ENCODE measurements at places on chromosomes 6 and 20. TPM values are rescaled to one million over a fixed set of nuclear protein-coding genes. Genes with fewer than 3 reads are reported as not detected.

DNA sequence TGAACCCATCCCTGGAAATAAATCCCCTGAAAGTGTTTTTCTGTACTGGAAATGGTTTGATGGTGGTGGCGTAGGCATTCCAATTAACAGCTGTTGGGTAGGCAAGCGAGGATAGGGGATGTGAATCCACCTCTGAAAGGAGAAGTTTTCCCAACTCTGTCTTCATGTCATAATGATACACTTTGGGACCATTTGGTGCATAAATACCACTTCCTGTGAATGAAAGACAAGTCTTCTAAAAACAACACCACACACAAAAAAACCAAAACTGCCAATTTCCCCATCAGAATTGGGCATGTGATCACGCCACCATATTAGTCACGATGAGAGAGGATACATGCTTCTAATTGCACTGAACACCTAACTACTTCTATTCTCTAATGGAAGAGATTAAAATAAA, 6.4 kb downstream of the VNN2 start:
- no peak overlapping the region for H3K4me3 ChIP-seq
- H3K27me3 ChIP-seq = no peaks in the 10 kb centered on the region
- DNase-seq = no peak

- H3K27ac ChIP-seq = no peak overlapping the region
- no peak overlapping the region for H3K4me3 ChIP-seq
- no peak for DNase-seq
- peaks cover 10% of the 10 kb centered on the region for H3K36me3 ChIP-seq
- H3K27me3 ChIP-seq = no peaks in the 10 kb centered on the region
Measured at GRCh38 chr20:34622821-34623451, 54.0 kb downstream of the PIGU start.

Gene ACTR5
- 17.4 TPM for total RNA-seq

Gene COX4I2
- not detected for total RNA-seq

DNA sequence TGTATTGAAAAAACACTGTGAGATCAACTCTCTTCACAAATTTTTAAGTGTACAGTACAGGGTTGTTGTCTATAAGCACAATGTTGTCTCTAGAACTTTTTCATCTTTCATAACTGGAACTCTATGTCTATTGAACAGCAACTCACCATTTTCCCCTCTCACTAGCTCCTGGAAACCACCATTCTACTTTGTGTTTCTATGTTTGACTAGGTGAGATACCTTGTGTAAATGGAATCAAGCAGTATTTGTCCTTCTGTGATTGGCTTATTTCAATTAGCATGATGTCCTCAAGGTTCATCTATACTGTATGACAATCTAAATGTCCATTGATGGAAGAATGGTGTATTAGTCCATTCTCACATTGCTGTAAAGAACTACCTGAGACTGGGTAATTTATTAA, 210.1 kb upstream of the FUT9 start:
- no peak for DNase-seq
- H3K27ac ChIP-seq = no peak overlapping the region
- H3K4me1 ChIP-seq = no peaks in the 10 kb centered on the region
- no peaks in the 10 kb centered on the region for H3K27me3 ChIP-seq

DNA sequence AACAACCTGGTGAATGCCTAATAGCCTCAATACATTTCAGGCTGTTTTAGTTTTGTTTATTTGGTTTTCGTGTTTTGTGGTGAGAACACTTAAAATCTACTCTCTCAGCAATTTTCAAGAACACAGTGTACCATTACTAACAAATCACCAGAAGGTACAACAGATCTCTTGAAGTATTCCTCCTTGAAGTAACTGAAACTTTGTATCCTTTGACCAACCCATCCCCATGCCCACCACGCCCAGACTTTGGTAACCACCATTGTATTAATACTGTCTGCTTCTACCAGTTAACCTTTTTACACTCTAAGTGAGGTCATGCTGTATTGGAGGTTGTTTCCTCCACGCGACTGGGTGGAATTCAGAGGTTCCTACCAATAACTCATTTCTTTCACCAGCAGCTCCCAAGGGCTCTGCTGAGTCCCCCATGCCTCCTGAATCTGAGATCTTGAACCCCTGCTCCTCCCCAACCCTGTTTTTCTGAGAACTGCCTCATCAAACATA, 5.7 kb upstream of the TRIM40 start:
- no peaks in the 10 kb centered on the region for H3K36me3 ChIP-seq
- H3K4me3 ChIP-seq = no peak overlapping the region
- peaks cover 7% of the 10 kb centered on the region for H3K4me1 ChIP-seq
- DNase-seq = no peak
- H3K27ac ChIP-seq = no peak overlapping the region
- H3K27me3 ChIP-seq = peaks cover 34% of the 10 kb centered on the region

- H3K36me3 ChIP-seq = no peaks in the 10 kb centered on the region
- no peak for DNase-seq
- no peaks in the 10 kb centered on the region for H3K27me3 ChIP-seq
- H3K4me3 ChIP-seq = no peak overlapping the region
- H3K27ac ChIP-seq = no peak overlapping the region
Measured at GRCh38 chr20:61883857-61884393, 181.8 kb downstream of the TAF4 start.

Gene B3GAT2
- total RNA-seq = not detected

- no peaks in the 10 kb centered on the region for H3K27me3 ChIP-seq
- H3K36me3 ChIP-seq = no peaks in the 10 kb centered on the region
- no peak overlapping the region for H3K27ac ChIP-seq
- H3K4me1 ChIP-seq = no peaks in the 10 kb centered on the region
- no peak overlapping the region for H3K4me3 ChIP-seq
Measured at GRCh38 chr6:133817460-133818047, 71.4 kb upstream of the TCF21 start.

DNA sequence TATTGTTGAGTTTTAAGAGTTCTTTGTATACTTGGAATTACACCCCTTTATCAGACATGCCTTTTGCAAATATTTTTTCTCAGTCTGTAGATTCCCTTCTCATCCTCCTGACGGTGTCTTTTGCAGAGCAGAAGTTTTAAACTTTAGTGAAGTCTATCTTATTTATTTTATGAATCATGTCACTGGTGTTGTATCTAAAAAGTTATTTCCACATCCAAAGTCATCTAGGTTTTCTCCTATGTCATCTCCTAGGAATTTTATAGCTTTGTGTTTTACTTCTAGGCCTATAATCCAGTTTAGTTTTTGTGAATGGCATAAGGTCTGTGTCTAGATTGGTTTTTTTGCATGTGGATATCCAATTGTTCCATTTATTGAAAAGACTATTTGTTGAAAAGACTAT, 271.3 kb downstream of the KIF16B start:
- no peak overlapping the region for H3K4me3 ChIP-seq
- no peak for DNase-seq
- no peak overlapping the region for H3K27ac ChIP-seq
- no peaks in the 10 kb centered on the region for H3K4me1 ChIP-seq

Gene RPRD1B
- 42.8 TPM for total RNA-seq

- no peaks in the 10 kb centered on the region for H3K27me3 ChIP-seq
- peaks cover 65% of the 10 kb centered on the region for H3K4me1 ChIP-seq
- no peaks in the 10 kb centered on the region for H3K36me3 ChIP-seq
- H3K4me3 ChIP-seq = peak overlapping the region; percentile 44
Measured at GRCh38 chr20:57432862-57433491, 41.8 kb downstream of the RBM38 start.

- no peak overlapping the region for H3K4me3 ChIP-seq
- H3K27ac ChIP-seq = no peak overlapping the region
- peaks cover 9% of the 10 kb centered on the region for H3K36me3 ChIP-seq
- H3K27me3 ChIP-seq = no peaks in the 10 kb centered on the region
- H3K4me1 ChIP-seq = peaks cover 24% of the 10 kb centered on the region
- DNase-seq = no peak
Measured at GRCh38 chr20:38965264-38965663, 3.1 kb downstream of the DHX35 start.

Gene CRISP1
- total RNA-seq = not detected

DNA sequence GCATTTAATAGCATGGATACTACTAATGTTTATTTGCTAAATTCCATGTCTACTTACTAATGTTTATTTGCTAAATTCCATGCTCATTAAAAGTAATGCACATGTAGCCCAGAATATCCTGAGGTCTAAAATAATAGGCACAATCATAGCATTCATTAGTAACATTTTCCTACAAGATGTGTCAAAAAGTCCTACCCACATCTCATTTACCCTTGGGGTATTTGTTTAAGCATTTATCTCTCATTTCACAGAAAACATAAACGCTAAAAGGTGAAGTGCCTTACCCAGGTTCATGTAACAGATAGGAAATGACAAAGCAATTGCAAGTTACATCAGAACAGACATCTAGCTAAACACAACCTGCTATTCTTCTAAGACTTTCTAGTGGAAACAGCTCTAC, 457.1 kb downstream of the HACE1 start:
- DNase-seq = no peak
- no peaks in the 10 kb centered on the region for H3K4me1 ChIP-seq
- H3K27ac ChIP-seq = no peak overlapping the region
- H3K4me3 ChIP-seq = no peak overlapping the region
- no peaks in the 10 kb centered on the region for H3K27me3 ChIP-seq

- no peaks in the 10 kb centered on the region for H3K4me1 ChIP-seq
- no peaks in the 10 kb centered on the region for H3K36me3 ChIP-seq
- H3K27me3 ChIP-seq = no peaks in the 10 kb centered on the region
- no peak for DNase-seq
- H3K27ac ChIP-seq = no peak overlapping the region
- H3K4me3 ChIP-seq = no peak overlapping the region
Measured at GRCh38 chr6:169918239-169918953, 167.0 kb downstream of the ERMARD start.

GRCh38 chr20:17806739-17807441, 107.1 kb downstream of the BANF2 start:
- H3K27me3 ChIP-seq = no peaks in the 10 kb centered on the region
- H3K27ac ChIP-seq = no peak overlapping the region
- H3K36me3 ChIP-seq = no peaks in the 10 kb centered on the region
- DNase-seq = no peak
- H3K4me3 ChIP-seq = no peak overlapping the region
- H3K4me1 ChIP-seq = no peaks in the 10 kb centered on the region

Gene PSORS1C2
- not detected for total RNA-seq

GRCh38 chr20:34729416-34729815, 25.3 kb downstream of the TP53INP2 start:
- peaks cover 26% of the 10 kb centered on the region for H3K36me3 ChIP-seq
- no peaks in the 10 kb centered on the region for H3K27me3 ChIP-seq
- H3K4me1 ChIP-seq = no peaks in the 10 kb centered on the region
- no peak overlapping the region for H3K4me3 ChIP-seq
- no peak for DNase-seq

Gene SIRPB1
- total RNA-seq = 4.7 TPM

DNA sequence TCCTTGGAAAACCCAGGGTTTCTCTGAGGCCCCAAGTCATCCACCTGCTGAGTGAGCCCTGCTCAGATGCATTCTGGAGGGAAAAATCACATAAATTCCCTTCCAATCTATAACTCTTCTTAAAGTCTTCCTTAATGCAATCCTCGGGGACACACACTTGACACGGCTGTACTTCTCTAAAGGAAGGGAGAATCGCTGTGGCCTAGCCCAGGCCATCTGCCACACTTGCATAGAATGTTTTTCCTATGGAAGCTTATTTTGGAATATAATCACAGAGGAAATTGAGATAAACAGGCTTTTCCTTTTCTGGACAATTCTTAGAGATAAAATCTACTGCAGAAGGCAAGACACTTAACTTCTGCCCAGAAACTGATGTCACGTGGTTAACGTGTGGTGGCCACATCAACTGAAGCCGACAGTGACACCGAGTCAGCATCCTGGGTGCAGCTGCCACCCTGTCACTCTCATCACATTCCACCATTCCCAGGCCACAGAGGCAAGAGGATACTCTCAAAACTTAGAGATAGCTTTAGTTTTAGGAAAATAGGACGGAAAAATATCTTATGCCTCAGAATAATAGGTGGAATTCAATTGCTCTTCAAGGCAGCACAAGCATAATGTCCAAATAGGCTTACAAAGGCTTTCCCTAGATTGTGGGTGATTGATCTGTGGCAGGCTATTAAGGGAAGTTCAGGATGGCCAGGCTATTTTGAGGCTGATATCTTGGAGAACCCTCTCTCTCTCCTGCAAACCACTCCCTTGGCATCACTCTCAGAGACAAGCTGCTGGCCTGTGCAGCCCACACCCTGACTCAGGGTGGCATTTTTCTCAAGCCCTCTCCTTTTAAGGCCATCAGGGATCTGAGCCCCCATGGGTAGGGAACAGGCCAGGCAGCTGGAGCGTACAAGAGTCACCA, 29.6 kb downstream of the PSMB1 start:
- no peak for DNase-seq
- no peaks in the 10 kb centered on the region for H3K4me1 ChIP-seq
- no peaks in the 10 kb centered on the region for H3K36me3 ChIP-seq
- H3K4me3 ChIP-seq = no peak overlapping the region
- H3K27me3 ChIP-seq = peaks cover 6% of the 10 kb centered on the region

Gene CCM2L
- total RNA-seq = not detected

DNA sequence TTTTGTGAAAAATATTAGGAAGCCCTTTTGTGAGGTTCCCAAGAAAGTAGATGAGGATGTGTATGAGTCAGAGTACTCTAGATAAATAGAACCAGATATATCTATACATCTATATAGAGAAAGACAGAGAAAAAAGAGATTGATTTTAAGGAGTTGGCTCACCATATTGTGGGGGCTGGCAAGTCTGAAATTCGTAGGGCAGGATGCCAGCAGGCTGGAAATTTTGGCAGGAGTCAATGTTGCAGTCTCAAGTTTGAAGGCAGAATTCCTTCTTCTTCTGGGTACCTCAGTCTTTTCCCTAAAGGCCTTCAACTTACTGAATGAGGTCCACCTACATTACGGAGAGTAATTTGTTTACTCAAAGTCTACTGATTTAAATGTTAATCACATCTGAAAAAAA, 65.3 kb upstream of the SAMD3 start:
- H3K4me3 ChIP-seq = no peak overlapping the region
- no peaks in the 10 kb centered on the region for H3K36me3 ChIP-seq
- H3K27me3 ChIP-seq = no peaks in the 10 kb centered on the region

Gene KHDRBS2
- total RNA-seq = not detected

Gene LYRM2
- 31.8 TPM for total RNA-seq

DNA sequence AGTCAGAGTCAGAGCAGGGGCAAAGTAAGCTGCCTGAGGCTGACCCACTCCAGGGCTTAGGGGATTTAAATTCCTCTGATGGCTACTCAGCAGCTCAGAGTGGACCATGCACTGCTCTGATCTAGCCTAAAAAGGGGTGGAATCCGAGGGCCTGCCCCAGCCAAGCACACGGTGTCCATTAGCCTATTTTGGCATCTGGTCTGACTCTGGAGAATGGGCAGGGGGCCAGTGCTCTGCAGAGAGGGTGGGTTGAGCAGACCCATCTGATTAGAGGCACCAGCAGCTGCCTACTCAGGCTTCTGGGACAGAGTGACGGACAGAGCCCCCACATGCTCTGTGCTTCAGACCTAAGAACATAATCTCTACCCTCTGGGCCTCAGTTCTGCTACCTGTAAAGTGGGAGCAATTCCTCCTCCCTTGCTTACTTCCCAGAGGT, 25.9 kb upstream of the TGM2 start:
- no peaks in the 10 kb centered on the region for H3K4me1 ChIP-seq
- H3K27ac ChIP-seq = no peak overlapping the region
- H3K27me3 ChIP-seq = no peaks in the 10 kb centered on the region
- DNase-seq = no peak
- no peaks in the 10 kb centered on the region for H3K36me3 ChIP-seq

- no peaks in the 10 kb centered on the region for H3K27me3 ChIP-seq
- no peak overlapping the region for H3K27ac ChIP-seq
- no peak overlapping the region for H3K4me3 ChIP-seq
- H3K36me3 ChIP-seq = no peaks in the 10 kb centered on the region
- no peak for DNase-seq
Measured at GRCh38 chr6:139325125-139325524, 33.3 kb upstream of the TXLNB start.

GRCh38 chr6:101550451-101550850, 156.9 kb downstream of the GRIK2 start:
- H3K4me3 ChIP-seq = no peak overlapping the region
- no peaks in the 10 kb centered on the region for H3K27me3 ChIP-seq
- DNase-seq = no peak
- no peaks in the 10 kb centered on the region for H3K36me3 ChIP-seq
- no peak overlapping the region for H3K27ac ChIP-seq
- no peaks in the 10 kb centered on the region for H3K4me1 ChIP-seq
